ENCODE measurements at places on chromosomes 1 and 21.

DNA sequence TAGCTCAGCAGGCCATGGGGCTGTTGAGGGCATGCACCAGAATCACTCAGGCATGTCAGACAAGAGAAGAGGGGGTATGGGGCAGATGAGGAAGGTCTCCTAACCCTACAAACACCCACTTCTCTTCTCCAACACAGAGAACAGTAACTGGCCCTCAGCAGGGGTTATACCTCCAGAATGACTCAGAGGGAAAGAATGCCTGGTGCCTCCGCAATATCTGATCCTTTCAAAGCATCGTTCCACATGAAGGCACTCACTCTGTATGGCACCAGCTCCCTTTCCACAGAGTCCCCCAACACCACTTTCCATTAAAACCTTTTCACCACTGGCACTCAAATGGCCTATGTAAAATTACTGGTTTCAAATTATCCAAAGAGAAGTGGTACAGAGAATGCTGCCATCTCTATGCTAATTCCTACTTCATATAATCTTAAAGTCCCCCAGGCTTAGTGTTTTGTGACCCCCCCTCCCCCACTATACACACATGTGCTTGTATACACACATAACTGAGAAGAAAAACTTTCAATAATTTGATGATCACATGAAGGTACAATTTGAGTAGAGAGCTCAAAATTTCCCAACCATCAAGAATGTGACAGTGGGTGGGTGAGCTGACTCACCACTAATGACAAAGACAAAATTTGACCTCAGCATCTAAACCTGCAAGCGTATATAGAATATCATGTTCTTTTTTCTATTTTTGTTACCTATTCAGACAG, 91.5 kb downstream of the SIPA1L2 start:
- no peak for DNase-seq

DNA sequence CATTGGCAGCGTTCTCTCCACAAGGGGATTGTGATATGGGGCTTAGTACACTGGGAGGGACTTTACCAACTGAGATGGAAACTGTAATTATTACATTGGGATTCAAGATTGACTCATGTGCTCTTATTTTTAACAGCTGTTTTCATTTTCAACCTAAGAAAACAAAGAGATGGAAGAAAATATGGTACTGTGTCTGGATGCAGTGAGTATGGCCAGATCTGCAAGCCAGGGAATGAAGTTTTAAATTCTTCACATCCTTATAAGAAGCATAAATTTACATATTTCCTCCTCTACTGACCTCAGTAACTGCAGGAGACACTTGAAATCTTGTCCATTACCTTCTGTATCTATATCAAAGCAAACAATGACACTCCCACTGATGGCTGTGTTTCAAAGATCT, 81.5 kb upstream of the EDEM3 start:
- DNase-seq = no peak

DNA sequence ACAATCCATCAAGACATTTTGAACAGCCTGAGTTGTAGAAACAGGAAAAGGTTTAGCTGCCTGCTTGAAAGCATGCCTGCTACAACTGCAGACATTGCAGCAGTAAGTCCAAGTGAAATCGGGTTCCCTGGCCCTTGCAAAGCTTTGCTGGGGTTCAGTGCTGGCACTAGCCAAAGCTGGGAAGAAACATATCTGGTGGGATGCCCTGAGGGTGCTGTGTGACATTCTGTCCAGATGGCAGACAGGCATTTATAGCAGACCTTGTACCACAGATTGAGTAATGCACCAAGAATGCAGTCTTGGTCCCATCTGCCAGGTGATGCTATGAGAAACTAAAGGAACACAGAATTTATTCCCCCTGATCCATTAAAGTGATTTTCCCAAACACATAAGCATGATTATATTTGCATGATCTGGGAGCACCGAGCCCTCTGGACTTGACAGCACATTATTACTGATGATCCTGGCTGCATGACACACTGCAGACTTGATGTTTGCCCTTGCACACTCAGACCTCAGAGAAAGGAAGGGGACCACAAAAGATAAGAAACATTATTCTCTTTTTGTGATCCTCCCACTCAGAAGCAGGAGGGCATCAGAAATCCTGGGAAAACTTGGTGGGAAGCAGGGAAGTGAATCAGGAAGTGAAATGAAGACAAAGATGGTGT, 223.7 kb upstream of the FAM78B start:
- no peak for DNase-seq

DNA sequence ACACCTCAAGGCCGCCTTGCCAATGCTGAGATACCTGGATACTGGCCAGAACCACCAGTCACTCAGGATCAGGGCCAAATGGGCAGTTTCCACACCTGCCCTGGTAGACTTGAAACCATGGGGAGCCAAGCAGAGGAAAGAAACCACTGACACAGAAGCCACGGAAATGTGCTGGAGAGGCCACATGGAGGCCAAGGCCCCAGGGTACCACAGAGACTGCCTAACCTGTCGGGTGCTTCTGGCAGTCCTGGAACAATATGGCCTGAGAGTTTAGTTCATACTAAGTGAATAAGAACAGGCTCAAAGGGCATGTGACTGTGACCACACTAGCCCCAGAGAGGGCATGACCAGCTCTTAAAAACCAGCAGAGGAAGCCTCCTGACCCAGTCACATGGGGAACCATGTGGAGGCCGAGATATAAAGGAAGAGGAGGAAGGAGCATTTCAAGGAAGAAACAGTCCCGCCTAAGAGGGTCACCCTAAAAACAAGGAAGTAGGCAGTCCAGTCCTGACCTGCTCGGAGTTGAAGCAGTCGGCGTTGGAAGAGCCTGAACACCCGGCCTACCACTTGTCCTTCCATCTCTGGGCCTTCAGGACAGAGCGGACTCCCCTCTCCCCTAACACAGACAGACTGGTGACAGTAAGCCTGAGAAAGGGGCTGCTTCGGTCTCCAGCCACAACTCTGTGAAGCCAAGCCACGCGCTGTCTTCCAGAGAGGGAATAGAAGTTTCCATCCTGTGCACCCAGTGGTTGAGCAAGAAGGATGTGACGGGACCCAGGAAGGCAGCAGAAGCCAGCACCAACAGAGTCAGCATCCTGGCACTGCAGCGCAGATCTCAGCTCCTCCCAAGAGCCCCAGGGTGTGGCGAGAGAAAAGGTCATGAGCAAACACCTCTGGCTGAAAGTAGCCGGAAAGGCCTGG, at the start of gene DENND2D:
DENND2D (minus strand) TSS at position 766 of the 921 bp plus-strand sequence; CDS start at position 579, 187 bp downstream.
- DNase-seq = peak; percentile 61

DNA sequence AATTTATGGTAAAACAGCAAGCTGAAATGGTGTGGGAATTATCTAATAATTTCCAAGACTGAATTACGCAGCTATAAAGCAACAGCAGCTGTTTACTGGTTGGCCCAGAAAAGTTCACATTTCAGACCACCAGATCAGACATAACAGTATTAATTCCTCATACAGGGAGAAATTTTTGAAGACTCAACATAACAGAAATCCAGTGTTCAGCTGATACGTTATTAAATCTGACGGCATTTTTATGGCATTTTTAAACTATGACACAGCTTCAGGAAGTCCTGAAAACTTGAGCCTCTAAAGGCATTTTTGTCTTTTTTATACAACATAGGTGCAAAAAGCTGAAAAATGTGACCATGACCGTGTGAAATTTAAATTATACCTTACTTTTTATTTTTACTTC, 91.2 kb downstream of the APP start:
- no peak for DNase-seq

GRCh38 chr1:208127792-208128529, 116.2 kb downstream of the PLXNA2 start:
- DNase-seq = no peak

GRCh38 chr1:158007667-158008386, 14.4 kb downstream of the KIRREL1 start:
- no peak for DNase-seq

GRCh38 chr1:209552406-209553264, 30.9 kb upstream of the CAMK1G start:
- DNase-seq = no peak

DNA sequence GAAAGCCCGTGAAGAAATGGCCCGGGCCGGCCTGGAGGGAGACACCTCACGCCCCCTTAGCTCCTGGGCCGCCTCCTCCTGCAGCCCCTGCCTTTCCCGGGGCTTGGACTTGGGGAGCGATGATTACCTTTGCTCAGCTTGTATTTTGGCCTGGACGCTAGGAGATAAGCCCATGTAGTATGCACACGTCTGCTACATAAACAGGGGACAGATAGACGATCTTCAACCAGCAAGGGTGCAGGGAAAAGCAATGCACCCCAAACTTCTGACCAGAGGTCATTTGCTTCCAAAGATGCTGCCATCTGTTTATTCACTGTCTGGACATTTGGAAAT, 936 bp downstream of the TP73 start:
- no peak for DNase-seq

- no peak for DNase-seq
These were observed 2.5 kb downstream of the ITLN2 start for GRCh38 chr1:160952129-160952510.

DNA sequence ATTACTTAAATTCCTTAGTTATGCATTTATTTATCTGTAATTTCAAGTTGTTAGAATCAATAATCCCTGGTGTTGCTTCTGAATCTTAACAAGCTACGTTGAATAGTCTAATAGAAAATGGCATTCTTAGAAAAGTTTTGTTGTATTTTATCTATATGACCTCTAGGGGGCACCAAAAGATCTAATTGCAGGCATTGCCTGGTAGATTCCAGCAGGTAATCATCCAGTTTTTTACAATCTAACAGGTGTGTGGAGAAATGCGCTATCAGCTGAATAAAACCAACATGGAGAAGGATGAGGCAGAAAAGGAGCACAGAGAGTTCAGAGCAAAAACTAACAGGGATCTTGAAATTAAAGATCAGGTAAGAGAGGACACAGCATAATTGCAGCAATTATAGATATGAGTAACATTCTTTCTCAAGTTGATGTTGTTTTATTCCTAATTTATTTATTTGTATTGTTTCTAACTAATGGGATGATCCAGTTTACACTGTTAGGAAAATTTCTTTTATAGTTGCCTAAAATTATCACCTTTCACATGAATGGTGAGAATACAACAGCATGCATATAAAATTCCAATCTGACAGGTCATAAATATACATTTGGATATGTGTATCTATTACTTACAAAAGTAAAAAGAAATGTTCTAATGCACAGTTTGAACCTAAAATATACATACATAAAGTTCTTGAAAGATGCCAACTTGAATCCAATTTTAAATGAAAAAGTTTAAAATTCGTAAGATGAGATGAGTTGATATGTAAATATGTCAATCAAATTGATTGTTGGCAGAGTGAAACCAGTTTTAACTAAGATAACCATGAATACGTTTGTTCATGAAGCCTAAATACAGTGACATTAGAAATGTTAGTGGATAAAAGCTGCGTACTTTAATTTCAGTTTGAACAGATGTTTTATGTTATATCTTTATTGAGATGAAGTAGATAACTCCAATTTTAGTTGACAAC, 88.4 kb downstream of the SDCCAG8 start:
- no peak for DNase-seq

DNA sequence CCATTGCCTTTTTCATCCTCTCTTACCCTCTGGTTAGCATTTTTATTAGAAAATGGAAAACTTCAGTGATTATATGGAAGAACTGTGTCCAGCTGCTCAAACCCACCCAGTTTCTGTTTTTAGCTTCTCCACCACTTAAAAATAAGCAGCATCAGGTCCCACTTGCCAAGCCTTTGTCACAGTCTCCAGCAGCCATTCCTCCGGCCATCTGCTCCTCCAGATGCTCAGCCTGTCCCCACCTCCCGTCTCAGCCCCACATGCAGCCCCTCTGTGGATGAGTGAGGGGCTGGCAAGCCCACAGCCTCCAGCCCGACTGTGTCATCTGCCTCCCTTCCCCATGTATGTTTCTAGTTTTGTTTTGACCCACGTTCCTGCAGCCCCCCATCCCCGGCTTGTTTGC, 289.7 kb downstream of the HHAT start:
- no peak for DNase-seq

GRCh38 chr1:44926311-44926781, 60.0 kb downstream of the EIF2B3 start:
- no peak for DNase-seq

DNA sequence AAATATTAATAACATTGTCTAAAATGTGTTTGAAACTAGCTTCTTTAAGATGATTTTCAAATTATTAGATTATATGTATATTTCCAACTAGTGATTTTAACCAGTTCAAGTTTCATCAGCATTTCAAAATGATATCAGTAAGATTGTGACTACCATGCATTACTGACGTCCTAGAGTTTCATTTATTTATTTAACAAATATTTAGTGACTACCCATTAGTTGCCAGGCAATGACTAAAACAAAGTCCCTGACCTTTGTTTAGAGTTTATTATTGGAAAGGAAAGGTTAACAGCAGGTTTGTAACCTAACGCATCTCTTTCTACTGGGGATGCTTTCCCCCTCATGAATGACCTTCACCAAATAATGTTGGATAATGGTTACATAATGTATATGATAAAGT, 7.6 kb upstream of the C4BPB start:
- DNase-seq = no peak

DNA sequence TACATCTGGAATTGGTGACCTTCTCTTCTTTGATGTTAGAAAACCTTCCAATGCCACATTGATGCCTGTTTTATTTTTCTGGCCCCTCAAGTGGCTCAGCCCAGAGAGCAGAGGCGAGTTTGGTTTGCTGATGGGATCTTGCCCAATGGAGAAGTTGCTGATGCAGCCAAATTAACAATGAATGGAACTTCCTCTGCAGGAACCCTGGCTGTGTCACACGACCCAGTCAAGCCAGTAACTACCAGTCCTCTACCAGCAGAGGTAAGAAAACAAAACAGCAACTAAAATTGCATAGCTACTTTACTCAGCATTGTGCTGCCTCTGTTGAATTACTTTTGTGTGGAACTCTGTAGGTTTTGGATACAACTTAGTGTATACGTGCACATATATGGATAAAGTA, 97.6 kb downstream of the CC2D1B start:
- no peak for DNase-seq

GRCh38 chr1:26538480-26539412, 9.2 kb downstream of the RPS6KA1 start:
- DNase-seq = peak; percentile 32

- no peak for DNase-seq
These were observed 86.0 kb upstream of the VAMP3 start for GRCh38 chr1:7684861-7685635.

DNA sequence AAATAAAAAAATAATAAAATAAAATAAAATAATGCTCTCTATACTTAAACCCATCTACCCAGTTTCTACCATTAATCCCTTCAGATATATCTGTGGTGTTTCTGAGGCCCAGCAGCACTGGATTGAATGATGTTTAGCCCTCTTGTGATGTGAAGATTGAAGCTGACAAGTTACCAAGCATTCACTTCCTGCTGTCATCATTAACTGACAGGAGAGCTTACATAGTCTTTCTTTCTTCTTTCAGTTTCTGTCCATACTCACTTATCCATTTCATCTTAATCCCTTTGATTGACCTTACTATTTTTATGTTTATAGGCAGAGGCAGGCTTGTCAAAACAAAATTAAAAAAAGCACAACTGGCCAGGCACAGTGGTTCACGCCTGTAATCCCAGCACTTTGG, 38.8 kb upstream of the PGD start:
- DNase-seq = no peak

GRCh38 chr1:1666526-1666925, 7.7 kb upstream of the CDK11B start:
- DNase-seq = no peak

Measured in activated naive CD4-positive, alpha-beta T cell treated with anti-CD3 and anti-CD28 coated beads, Interleukin-2, amount 50 U/mL, for 16 hours (primary cell).